Progenitor cell of endocrine pancreas (in vitro differentiated cells): ENCODE measurements at places on chromosomes 3 and 15. TPM values are rescaled to one million over a fixed set of nuclear protein-coding genes. Genes with fewer than 3 reads are reported as not detected.

The EPB42 gene
- total RNA-seq = not detected in 2 replicates

The TMEM207 gene
- 0.27 TPM in 1 of 2 replicates, not detected in the other for total RNA-seq

DNA sequence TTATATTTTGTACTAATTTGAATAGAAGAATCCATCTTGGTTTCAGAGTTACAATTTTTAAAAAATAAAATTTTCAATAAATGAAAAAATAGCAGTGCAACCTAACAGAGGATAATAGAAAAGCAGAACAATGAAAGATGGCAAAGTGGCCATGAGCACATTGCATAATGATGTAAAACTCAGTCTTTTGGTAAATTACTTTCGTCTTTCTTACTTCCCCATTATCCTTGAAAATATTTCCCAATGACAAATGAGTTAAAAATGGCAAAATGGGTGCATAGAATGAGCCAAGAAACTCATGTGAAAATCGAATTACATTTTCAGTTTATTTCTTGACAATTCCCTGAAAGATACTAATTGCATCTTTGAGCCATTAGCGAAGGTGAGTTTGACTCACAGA is 236.4 kb downstream of the CDIN1 start:
- no peaks in the 10 kb centered on the region for H3K27me3 ChIP-seq
- H3K4me1 ChIP-seq = peaks cover 16% of the 10 kb centered on the region
- H3K36me3 ChIP-seq = no peaks in the 10 kb centered on the region
- no peak overlapping the region for H3K4me3 ChIP-seq
- H3K27ac ChIP-seq = no peak overlapping the region
- no peak for DNase-seq

DNA sequence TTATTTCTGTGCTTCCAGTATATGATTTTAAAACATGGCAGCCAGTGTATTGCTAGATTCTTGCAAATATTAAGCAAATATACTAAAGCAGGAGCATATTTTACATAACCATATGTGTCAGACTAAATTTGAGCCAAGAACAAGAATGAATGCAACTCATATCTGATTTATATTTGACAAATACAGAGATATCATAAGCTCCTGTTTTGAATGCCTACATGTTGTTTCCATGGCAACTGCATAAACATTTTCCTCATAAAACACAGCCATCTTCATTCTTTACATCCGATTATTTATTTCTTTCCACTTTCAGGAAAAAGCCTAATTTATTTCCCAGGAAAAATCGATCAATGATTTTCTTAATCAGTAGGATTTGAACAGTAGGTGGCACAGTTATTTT is 172.2 kb upstream of the TSPAN3 start:
- H3K27ac ChIP-seq = no peak overlapping the region
- no peaks in the 10 kb centered on the region for H3K27me3 ChIP-seq
- no peaks in the 10 kb centered on the region for H3K36me3 ChIP-seq

- H3K27me3 ChIP-seq = no peaks in the 10 kb centered on the region
- no peak overlapping the region for H3K27ac ChIP-seq
- no peaks in the 10 kb centered on the region for H3K36me3 ChIP-seq
- no peak overlapping the region for H3K4me3 ChIP-seq
- no peak for DNase-seq
- no peaks in the 10 kb centered on the region for H3K4me1 ChIP-seq
Measured at GRCh38 chr3:70308760-70309159, 3.7 kb downstream of the MDFIC2 start.

DNA sequence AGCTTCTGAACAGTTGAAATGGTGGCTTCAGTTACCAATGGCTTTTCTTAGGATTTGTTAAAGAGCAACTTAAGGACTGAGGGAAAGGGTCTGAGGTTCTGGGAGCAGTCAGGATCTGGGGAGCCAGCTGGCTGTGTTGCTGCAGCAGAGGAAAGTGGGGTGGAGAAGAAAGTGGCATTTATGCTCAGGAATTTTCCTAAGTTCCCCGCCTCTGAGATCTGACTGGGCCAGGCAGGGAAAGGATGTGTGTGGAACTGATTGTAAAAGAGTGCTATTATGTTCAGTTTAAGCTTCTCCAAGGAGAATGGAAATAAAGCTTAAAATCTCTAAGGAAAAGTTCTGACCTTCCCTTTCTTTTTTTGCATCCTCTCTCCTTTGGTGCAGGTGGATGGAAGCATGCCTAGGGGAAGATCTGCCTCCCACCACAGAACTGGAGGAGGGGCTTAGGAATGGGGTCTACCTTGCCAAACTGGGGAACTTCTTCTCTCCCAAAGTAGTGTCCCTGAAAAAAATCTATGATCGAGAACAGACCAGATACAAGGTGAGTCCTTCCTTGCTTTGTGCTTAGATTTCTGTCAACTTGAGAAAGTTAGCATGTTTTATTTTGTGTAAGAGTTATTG is 37.8 kb downstream of the IQGAP1 start:
- H3K36me3 ChIP-seq = peaks cover 8% of the 10 kb centered on the region
- H3K27me3 ChIP-seq = no peaks in the 10 kb centered on the region
- DNase-seq = no peak
- peaks cover 27% of the 10 kb centered on the region for H3K4me1 ChIP-seq

DNA sequence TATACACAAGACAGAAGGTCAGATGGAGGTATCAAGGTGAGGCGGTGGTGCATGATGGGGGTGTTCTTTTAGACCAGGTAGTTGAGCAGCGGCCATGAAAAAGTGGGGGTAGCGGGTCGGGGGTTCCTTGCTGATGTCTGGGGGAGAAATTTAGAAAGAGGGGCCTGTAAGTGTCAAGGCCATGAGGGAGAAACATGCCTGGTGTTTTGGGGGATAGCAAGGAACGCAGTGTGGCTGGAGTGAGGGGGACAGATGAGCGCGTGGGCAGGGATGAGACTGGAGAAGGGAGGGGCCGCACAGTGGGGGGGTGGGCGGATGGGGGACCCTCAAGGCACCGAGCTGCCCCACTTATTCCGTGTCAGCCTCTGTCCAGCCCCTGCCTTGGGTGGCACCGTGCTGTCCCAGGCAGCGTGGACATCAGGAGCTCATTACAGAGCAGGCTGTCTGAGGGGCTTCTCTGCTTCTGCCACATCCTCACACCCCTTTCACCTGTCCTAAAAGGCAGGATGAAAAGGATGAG is 143.3 kb downstream of the SMAD6 start:
- H3K4me1 ChIP-seq = peaks cover 27% of the 10 kb centered on the region
- peaks cover 36% of the 10 kb centered on the region for H3K27me3 ChIP-seq
- H3K27ac ChIP-seq = no peak overlapping the region
- H3K36me3 ChIP-seq = no peaks in the 10 kb centered on the region
- no peak overlapping the region for H3K4me3 ChIP-seq
